Smooth muscle cell of the umbilical artery (primary cell): ENCODE measurements at places on chromosomes 1 and 21. TPM values are rescaled to one million over a fixed set of nuclear protein-coding genes. Genes with fewer than 3 reads are reported as not detected.

DPYD gene
- total RNA-seq = 35.6 and 45.4 TPM in 2 replicates

MYOC gene
- total RNA-seq = not detected in 2 replicates

RAD54L gene
- total RNA-seq = 0.89 and 3.6 TPM in 2 replicates

PAPPA2 gene
- total RNA-seq = 13.6 and 15.4 TPM in 2 replicates

CYP4A11 gene
- total RNA-seq = not detected in 2 replicates

FCRL6 gene
- not detected in 2 replicates for total RNA-seq

CIART gene
- total RNA-seq = 3.6 and 4.8 TPM in 2 replicates

TUT4 gene
- total RNA-seq = 28.5 and 39.5 TPM in 2 replicates

FCMR gene
- total RNA-seq = not detected in 2 replicates

CYP4A22 gene
- total RNA-seq = not detected in 2 replicates

INAVA gene
- total RNA-seq = 0.18 TPM in 1 of 2 replicates, not detected in the other

DYNLT4 gene
- total RNA-seq = not detected in 2 replicates

LEFTY1 gene
- not detected in 2 replicates for total RNA-seq

NECTIN4 gene
- 0.30 and 1.8 TPM in 2 replicates for total RNA-seq

FAM78B gene
- total RNA-seq = 0.32 TPM in 1 of 2 replicates, not detected in the other
